Daoy (cell line): ENCODE measurements at places on chromosomes 4 and X. TPM values are rescaled to one million over a fixed set of nuclear protein-coding genes. Genes with fewer than 3 reads are reported as not detected.

MAP7D2 gene
- total RNA-seq, result 1.7 and 3.7 TPM in 2 replicates

DCLK2 gene
- total RNA-seq, result 9.7 and 13.5 TPM in 2 replicates

CSAG2 gene
- not detected in 2 replicates for total RNA-seq

CXCL1 gene
- total RNA-seq, result 16.7 and 21.4 TPM in 2 replicates

OTC gene
- not detected in 2 replicates for total RNA-seq

POU3F4 gene
- 0.06 TPM in 1 of 2 replicates, not detected in the other for total RNA-seq

PPEF2 gene
- total RNA-seq, result not detected in 2 replicates

SYN1 gene
- not detected in 2 replicates for total RNA-seq

VCX gene
- total RNA-seq, result 0.27 and 3.8 TPM in 2 replicates

HSFX3 gene
- total RNA-seq, result not detected in 2 replicates

REELD1 gene
- total RNA-seq, result not detected in 2 replicates
